ENCODE measurements at places on chromosomes 7 and 10. TPM values are rescaled to one million over a fixed set of nuclear protein-coding genes. Genes with fewer than 3 reads are reported as not detected.

Gene SRRM3
- 16.9 TPM for total RNA-seq

Gene RBP3
- not detected for total RNA-seq

Gene TUBAL3
- not detected for total RNA-seq

Gene ANKRD16
- 14.1 TPM for total RNA-seq

Gene HTR5A
- 0.94 TPM for total RNA-seq

Gene OR6B1
- not detected for total RNA-seq

Gene GHRHR
- total RNA-seq: not detected

Gene PPP1R17
- total RNA-seq: 5.0 TPM

Gene LRRC4
- total RNA-seq: 28.8 TPM

Gene RADIL
- 6.3 TPM for total RNA-seq

Gene GPR15LG
- total RNA-seq: not detected

Gene ZC3HAV1L
- total RNA-seq: 16.0 TPM

Gene PVRIG
- total RNA-seq: not detected

Gene DPP6
- total RNA-seq: 88.6 TPM

Gene GPR37
- total RNA-seq: 18.5 TPM

Gene REEP3
- 15.7 TPM for total RNA-seq

Gene CYP3A5
- 0.63 TPM for total RNA-seq

Gene SVOPL
- 0.63 TPM for total RNA-seq

Gene EFCAB10
- 2.2 TPM for total RNA-seq

Gene SPDYE11
- not detected for total RNA-seq

Gene CARD11
- total RNA-seq: under 0.01 TPM

Gene PKD1L1
- 0.94 TPM for total RNA-seq

Gene GPR26
- total RNA-seq: 2.8 TPM

Gene SGPL1
- total RNA-seq: 60.7 TPM

Gene TSPAN13
- total RNA-seq: 63.9 TPM

Gene TYW1B
- total RNA-seq: 5.3 TPM

Gene IL6
- total RNA-seq: not detected

Gene TRPV6
- total RNA-seq: 0.94 TPM

Gene KIAA1217
- 19.4 TPM for total RNA-seq

Gene AGMO
- total RNA-seq: not detected

Gene PNLIPRP2
- total RNA-seq: not detected

Gene CYP26C1
- total RNA-seq: 0.63 TPM

Gene FOXP2
- total RNA-seq: 36.0 TPM

Gene CPEB3
- total RNA-seq: 23.2 TPM

Gene TAS2R41
- not detected for total RNA-seq

Gene SAP25
- total RNA-seq: not detected

Gene NEBL
- 72.6 TPM for total RNA-seq

Gene ZNF777
- total RNA-seq: 6.3 TPM

Gene AKR1E2
- total RNA-seq: 36.3 TPM

Gene FRAT1
- 4.7 TPM for total RNA-seq

Gene FGFBP3
- total RNA-seq: 28.5 TPM

Gene CFAP69
- total RNA-seq: 9.1 TPM

Gene ARL4A
- 47.9 TPM for total RNA-seq

Gene MYO3A
- 8.5 TPM for total RNA-seq

Gene EGR2
- 0.63 TPM for total RNA-seq

All from parietal lobe (tissue), 2 donors.